ENCODE measurements at places on chromosomes 6 and 20.

DNA sequence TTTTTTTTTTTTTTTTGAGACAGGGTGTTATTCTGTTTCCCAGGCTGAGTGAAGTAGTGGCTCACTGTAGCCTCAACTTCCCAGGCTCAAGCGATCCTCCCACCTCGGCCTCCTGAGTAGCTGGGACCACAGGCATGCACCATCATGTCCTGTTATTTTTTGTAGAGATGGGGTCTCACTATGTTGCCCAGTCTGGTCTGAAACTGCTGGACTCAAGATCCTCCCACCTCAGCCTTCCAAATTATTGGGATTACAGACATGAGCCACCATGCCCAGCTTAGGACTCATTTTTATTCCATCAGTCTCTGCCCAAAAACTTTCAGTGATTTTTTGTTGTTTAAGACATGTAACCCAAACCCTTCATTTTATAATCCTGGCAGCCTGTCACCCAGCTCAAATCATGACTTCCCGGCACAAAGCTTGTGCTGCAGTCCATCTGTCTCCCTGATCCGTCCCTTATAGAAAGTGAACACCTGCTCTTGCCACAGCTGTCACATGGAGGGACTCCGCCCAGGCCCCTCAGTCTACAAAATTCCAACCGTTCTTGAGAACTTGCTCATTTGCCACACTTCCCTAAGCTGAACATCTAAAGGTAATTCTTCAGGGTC lies 183.9 kb upstream of the JARID2 start:
- DNase-seq, result no peak

GRCh38 chr6:52317841-52318581 lies 33.5 kb upstream of the MCM3 start:
- no peak for DNase-seq

GRCh38 chr6:106212576-106212975 lies 113.0 kb downstream of the ATG5 start:
- DNase-seq, result no peak

DNA sequence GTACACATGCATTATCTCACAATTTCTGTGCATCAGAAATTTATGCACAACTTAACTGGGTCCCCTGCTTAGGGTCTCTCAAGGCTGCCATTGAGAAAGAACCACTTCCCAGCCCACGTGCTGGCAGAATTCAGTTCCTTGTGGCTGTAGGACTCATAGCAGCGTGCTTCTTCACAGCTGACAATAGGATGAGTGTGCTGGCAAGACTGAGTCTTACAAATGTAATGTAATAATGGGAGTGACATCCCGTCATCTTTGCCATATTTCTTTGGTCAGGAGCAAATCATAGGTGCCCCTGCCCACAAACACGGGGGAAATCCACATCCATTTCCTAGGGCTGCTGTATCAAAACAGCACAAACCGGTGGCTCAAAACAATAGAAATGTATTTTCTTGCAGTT lies 77.4 kb downstream of the FIG4 start:
- no peak for DNase-seq

DNA sequence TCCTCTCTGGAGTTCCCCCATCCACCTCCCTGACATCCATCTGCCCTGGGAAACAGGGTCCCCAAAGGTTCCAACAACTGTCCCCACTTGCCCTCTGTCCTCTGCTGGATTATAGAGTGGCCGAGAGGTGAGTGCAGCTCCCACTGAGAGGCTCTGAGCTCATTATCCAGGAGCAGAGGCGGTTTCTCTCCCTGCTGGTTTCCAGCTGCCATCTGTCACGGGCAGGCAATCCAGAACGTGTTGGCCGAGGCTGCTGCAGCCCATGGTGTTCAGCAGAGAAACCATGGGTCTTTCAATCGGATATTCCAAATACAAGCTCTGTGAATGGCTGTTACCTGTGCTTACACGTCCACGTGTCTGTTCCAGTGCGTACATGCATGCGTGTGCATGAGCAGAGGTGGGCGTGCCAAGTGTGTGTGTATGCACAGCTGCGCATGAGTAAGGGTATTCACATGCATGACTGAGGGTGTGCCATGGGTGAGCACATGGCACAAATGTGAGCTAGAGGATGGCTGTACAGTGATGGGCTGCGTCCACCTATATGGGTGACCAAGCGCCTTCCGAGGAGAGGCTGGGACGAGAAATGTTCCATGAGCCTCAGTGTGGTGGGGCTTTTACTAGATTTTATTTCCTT lies 183.7 kb upstream of the PMEPA1 start:
- no peak for DNase-seq

DNA sequence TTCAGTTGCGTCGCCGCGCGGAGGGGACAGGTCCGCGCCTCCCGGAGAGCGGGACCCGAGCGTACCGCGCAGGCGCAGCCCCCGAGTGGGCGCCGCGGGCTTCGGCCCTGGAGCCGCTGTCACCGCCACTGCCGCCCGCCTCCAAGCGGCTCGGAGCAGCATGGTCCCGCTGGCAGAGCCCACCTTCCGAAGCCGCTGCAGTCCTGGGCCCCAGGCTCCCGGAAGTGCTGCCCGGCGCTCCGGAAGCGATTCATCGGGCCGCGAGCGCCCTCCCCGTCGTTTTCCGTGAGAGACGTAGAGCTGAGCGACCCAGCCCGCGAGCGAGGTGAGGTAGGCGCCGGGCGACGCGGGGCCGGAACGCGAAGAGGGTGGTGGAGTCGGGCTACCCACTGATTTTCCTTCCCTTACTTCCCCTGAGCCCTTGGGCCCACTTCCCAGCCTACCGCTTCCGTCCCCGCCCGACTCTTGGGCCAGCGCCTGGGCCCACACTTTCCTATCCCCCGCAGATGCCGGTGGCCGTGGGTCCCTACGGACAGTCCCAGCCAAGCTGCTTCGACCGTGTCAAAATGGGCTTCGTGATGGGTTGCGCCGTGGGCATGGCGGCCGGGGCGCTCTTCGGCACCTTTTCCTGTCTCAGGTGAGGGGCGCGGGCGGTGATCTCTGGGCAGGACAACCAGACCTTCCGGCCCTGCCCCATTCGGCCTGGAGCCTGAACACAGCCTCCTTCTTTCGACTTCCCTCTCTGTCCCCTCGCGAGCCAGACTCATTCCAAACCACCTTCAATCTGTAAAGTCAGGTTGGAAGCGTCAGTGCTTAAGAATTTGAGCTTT lies at the start of the genes NFS1 and ROMO1:
NFS1 (minus strand) TSS at position 226 of the 830 bp plus-strand sequence; CDS start at position 162, 64 bp downstream.
ROMO1 (plus strand) TSS at position 279 of the 830 bp plus-strand sequence; CDS start at position 507, 228 bp downstream.
- DNase-seq, result peak; percentile 71

GRCh38 chr20:40571639-40572038 lies 117.4 kb downstream of the MAFB start:
- no peak for DNase-seq

DNA sequence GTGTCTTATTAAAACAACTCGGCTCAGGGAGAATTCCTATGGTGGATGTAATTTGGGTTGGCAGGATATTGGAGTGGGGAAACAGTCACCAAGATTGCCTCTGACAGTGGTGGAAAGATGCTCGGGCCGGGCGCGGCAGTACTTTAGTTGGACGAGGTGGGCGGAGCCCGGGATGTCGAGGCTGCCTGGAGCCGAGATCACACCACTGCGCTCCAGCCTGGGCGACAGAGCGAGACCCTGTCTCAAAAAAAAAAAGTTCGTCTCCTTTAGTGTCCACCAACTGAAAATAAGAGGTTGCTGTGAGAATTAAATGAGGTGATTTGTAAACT lies 621 bp downstream of the NOL7 start:
- no peak for DNase-seq

DNA sequence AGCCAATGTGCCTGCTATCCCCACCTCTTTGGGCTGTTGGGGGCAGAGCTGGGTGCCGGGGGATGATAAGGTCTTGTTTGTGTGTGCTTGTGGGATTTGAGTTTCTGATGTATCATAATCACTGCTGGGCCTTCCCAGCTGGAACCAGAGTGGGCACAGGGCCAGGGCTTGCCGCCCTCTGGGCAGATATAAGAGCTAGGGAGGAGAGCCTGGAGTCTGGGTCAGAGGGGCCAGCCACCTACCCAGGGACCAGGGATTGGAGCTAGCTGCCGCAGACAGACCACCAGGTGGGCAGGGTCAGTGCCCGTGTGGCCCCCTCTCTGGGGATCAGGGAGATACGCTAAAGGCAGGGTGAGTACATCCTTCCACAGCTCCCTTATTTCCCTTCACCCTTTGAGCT lies 3.1 kb upstream of the TLDC2 start:
- no peak for DNase-seq

- no peak for DNase-seq
Observed at GRCh38 chr6:153980171-153980570, 58.9 kb upstream of the OPRM1 start.

DNA sequence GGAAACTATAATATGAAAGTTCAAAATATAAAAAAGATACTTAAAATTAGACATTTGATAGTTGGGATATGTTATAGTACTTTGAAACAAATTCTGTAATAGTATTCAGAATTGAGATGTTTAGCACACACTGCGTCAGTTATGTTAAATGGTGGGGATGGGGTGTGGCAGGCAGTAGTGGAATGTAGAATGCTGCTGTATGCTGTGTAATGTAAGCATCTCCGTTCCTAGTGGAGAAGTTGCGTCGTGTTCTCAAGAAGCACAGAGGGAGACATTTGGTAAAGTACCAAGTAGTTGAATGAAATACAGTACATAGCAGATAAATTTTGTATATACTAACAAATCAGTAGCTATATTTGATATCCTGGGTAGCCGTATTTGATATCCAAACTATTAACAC lies 192.4 kb downstream of the ZFAND3 start:
- no peak for DNase-seq

DNA sequence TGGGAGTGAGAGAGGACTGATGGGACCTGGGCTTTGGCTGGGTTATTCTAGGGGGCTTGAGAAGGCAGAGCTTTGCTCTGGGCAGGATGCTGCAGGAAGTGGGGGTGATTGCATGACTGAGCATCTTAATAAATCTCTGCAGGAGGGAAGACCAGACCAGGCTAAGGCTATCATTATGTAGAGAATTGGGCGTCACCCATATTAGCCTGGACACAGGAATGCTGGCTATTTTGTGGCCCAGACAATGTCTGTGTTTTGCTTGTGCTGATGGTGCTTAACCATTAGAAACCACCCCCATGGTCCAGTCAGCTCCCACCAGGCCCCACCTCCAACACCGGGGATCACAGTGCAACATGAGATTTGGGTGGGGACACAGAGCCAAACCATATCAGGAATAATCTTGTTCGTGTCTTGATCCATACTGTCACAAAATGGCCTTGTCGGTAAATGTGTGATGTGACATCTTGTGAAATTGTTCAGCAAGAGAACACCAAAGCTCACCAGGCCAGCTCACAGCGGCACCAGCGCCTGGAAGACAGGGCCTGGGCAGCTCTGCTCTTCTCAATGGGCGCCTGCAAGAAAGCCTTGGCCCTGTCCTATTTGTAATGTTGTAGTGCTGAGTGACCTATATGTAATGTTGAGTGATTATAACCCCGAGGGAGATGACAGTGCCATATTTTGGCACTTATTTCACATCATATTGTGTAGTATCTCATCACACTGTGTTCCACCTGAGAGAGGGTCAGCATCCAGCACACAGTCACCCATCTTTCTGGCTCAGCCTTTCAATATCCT lies 211.8 kb downstream of the QKI start:
- DNase-seq, result no peak

- DNase-seq, result no peak
Observed at GRCh38 chr20:39302312-39302711, 340.2 kb downstream of the DHX35 start.

DNA sequence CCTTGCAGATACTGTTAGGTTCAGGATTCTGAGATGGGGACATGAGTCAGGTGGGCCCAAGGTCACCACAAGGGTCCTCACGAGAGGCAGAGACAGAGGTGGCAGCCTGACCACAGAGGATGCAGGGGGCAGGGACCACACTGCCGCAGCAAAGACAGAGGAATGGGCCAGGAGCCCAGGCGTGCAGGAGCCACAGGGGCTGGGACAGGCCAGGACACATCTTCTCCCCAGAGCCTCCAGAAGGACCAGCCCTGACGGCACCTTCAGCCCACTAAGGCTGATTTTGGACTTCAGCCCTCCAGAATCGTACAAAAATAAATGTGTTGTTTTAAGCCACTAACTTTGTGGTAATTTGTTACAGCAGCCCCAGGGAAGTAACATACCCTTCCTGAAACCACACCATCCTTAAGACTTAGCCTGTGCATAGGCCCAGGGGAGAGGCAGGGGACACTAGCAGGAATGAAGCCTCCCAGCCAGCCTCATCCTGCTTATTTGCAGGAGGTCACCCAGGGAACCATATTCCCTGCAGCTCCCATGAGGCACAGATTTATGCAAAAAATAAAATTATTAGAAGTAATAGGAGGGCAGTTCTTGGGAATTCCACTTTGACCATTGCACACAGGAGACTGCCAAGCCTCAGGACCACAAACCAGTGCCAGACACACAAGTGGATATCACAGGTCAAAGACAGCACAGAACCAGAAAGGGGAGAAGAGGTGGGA lies 119.3 kb upstream of the CST7 start:
- DNase-seq, result no peak

DNA sequence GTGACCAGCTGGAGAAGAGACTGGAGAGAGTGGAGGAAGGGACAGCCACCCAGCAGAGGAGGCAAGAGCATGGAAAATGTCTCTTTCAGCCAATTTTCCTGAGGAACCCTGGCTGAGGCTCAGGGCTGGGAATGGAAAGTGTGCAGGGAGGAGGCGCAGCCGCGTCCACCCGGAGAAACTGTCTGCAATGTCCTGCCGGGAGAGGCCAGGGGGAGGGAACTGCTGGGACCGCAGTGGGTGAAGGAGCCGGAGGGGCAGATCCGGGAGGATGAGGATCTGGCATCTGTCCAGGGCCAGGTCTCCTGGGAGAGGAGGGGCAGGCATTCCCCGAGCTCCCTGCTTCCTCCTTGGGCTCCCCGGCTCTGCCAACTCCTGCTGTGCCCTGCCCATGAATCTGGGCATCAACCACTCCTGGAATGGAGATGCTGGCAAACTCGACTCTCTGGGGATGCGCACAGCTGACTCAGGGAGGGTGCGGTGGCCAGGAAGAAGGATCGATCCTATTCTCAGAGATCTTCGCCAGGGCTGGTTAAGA lies 17.4 kb upstream of the HM13 start:
- no peak for DNase-seq

- DNase-seq, result no peak
Observed at GRCh38 chr20:13625304-13625979, 13.3 kb downstream of the TASP1 start.

DNA sequence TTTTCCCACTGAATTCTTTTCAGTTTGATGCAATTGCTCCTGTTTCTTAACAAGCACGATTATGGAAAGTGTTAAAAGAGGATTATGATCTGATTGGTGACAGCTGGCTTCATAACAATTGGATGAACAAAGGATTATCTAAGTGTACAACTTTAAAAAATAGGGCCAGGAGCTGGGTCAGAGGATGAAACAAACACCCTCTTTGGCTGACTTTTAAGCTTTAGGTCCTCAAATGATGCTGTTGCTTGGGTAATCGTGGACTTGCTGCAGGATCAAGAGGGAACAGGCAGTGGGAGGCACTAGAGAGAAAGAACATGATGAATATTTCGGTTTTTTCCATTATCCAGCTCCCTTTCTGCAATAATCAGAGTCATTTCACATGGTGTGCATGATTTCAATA lies 35.5 kb upstream of the TMX4 start:
- DNase-seq, result no peak

DNA sequence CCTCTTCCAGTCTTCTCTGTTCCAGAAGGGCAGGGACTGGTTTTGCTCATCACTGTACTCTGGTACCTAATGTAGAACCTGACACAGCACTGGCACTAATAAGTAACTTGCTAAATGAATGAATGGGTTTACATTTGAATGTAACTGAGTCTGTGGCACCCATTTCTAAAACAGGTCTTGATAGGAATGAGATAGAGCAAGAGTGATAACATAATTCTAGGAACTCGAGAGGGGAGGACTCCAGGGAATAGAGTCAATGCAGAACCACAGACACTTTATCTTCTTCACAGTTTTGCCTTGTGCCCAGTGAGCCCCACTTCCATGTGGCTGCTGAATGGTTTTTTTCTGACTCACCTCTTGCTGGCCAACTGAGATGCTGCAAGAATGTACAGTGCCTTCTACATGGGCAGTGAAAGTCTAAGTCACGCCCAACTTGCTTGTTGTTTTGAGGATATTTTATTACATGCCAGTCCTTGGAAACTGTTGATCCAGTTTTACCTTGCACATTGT lies 61.1 kb downstream of the TBC1D7 start:
- no peak for DNase-seq

Measured in amniotic stem cell (primary cell).